Spleen (tissue), 13 donors: ENCODE measurements at places on chromosomes 1 and 21. TPM values are rescaled to one million over a fixed set of nuclear protein-coding genes. Genes with fewer than 3 reads are reported as not detected.

Gene HCRTR1
- 0.06 TPM for polyA plus RNA-seq

- H3K36me3 ChIP-seq: no peaks in the 10 kb centered on the region
- DNase-seq: no peak
These were observed at the start of gene PALMD for GRCh38 chr1:99645699-99646531. PALMD (plus strand) TSS chr1:99646113; CDS start chr1:99646318, 205 bp downstream.

DNA sequence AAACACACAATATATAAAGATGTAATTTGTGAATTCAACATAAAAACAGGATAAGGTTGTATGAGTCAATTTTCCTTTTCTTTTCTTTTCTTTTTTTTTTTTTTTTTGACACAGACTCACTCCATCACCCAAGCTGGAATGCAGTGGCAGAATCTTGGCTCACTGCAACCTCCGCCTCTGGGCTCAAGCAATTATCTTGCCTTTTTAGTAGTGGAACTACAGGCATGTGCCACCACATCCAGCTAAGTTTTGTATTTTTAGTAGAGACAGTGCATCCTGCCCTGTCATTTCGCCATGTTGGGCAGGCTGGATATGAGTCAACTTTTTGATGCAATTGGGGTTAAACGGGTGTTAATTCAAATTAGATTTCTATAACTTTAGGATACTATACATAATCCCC lies 10.3 kb upstream of the SPRR2B start:
- H3K4me1 ChIP-seq: no peaks in the 10 kb centered on the region
- peaks cover 12% of the 10 kb centered on the region for H3K27me3 ChIP-seq
- DNase-seq: no peak
- no peak overlapping the region for H3K27ac ChIP-seq

GRCh38 chr21:34715518-34715917 lies 46.7 kb downstream of the CLIC6 start:
- H3K4me3 ChIP-seq: no peak overlapping the region
- no peaks in the 10 kb centered on the region for H3K4me1 ChIP-seq
- H3K27ac ChIP-seq: no peak overlapping the region
- DNase-seq: no peak
- no peaks in the 10 kb centered on the region for H3K36me3 ChIP-seq
